CD4-positive, alpha-beta T cell treated with Interleukin-10 for 1 hour (primary cell): ENCODE measurements at places on chromosomes 1 and 21.

- DNase-seq = no peak
Measured at GRCh38 chr1:228298471-228298870, 90.6 kb downstream of the OBSCN start.

- no peak for DNase-seq
Measured at GRCh38 chr1:92862605-92863004, 30.8 kb downstream of the RPL5 start.

DNA sequence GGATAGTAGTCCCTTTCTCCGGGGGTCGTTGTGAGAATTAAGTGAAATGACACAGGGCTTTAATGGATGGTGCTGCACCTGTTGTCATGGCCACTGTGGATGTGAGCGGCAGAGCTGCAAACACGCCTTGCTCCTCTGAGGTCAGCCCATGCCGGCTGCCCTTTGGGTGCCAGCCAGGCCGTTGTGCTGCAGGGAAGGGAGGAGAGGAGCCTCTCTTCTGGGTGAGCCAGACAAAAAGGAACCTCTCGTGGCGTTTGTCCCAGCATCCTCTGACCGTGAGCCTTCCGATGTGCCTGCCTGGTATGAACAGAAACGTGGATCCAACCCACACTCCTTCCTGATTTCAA is 383.0 kb upstream of the VAMP3 start:
- DNase-seq = no peak

DNA sequence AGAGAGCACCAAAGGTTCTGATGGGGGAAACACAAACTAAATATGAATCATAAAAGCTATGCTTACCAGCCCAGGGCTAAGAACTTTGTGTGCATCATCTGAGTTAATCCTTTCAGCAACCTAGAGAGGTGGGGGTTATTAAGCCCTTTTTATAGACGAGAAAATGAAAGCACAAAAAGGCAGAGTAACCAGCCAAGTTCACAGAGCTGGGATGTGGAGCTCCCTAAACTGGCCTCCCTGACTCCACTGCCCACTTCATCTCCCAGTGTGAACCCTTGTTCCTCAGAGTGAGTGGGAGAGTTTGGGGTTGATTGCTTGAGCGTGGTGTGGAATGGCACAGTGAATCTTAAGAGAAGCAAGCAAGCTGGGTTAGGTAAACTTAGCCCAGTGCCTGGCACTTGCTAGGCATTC is 10.8 kb upstream of the BCAR3 start:
- DNase-seq = no peak

DNA sequence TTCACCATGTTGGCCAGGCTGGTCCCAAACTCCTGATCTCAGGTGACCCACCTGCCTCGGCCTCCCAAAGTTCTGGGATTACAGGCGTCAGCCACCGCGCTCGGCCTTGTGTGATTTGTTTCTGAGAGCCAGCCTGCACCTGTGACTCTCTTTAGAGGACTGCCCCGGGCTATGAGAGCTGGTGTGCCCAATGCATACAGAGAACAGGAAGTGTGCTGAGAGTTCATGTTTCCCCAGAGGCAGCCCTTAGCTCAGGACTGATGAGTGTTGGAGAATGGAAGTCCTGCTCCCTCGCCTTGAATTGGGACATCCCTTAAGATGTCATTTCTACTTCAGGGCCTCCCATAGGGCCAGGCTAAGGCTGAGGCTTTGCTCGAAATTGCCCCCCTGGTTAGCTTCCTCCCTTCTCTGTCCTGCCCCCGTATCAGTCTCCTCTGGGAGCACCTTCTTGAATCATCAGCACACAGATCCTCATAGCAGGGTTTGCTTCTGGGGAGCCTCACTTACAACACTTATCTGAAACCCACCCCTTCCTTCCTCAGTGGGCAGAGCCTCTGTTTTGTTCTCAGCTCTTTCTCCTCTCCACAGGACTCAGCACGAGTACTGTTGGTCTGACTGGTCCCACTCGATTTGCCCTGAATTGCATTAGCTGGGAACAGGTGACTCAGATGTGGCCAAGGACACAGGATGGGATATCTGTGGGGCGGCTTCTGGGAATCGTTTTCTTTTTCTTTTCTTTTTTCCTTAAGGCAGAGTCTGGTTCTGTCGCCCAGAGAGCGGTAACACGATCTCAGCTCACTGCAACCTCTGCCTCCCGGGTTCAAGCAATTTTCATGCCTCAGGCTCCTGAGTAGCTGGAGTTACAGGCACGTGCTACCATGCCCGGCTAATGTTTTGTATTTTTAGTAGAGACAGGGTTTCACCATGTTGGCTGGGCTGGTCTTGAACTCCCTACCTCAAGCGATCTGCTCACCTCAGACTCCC is 80.1 kb downstream of the UBIAD1 start:
- DNase-seq = no peak

DNA sequence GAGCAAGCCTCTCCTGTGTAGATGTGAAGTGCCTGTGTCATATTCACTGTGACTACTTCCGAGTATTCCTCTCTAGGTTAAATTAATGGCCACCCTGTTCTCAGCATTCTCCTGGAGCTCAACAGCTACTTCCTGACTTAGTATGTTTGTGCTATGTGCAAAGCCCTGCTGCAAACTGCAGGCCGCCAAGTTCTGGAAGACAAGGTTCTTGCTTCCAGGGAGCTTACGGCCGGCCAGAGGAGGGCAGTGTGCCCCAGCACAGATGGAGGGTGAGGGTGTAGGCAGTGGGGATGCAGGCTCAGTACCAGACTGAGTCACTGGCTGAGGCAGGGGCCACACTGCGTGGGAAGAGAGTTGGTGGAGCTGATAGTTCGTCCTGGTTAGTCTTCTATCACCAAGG is 43.2 kb downstream of the ELK4 start:
- no peak for DNase-seq

- no peak for DNase-seq
Measured at GRCh38 chr1:204927673-204928641, 57.3 kb downstream of the NFASC start.
